ENCODE measurements at places on chromosomes 12 and 14. TPM values are rescaled to one million over a fixed set of nuclear protein-coding genes. Genes with fewer than 3 reads are reported as not detected.

DNA sequence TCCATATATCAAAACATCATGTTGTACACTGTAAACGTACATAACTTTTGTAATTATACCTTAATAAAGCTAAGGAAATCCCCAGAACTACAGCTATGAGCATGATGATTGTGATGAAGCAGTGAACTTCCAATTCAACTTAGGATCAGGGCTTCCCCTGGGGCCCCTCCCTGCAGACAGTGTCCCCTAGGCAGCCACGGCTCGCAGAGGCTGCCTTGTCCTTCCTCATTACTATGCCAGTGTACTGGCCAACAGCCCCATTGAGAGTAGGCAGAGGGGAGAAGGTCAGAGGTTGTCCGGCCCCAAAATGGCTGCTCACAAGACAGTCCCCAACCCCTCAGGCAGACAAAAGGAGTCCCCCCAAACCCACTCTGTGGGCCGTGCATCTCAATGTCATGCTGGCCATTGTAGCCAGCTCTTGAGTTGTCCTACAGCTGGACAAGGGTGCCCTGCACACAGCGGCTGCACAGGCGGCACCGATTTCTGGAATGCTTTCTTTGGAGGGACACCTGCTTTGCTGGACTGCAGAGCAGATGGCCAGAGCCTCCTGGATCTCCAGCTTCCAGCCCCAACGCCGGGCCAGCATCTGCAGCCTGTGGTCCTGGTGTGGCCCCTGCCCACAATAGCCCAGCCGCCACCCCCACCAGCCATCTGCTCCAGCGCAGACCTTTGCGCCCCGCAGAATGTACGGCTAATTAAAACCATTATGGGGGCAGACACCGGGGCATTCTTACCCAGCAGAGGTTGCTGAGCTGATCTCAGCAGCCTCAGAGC, 46.1 kb downstream of the NIN start:
- no peak for DNase-seq

Gene LRCOL1
- not detected for total RNA-seq

Gene AQP6
- total RNA-seq, result not detected

DNA sequence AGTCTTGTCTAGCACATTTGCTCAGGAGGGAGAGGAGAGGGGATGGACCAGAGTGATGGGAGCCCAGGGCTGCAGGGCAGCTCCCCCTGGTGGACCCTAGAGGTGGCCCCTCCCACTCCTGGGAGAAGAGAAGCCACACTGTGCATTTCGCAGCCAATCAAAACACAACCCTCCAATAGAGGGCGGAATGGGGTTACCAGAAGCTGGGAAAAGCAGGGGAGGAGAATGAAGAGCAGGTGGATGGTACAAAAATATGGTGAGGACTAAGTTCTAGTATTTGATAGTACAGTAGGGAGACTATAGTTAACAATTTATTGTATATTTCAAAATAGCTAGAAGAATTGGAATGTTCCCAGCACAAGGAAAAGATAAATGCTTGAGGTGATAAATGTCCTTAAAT, 23.6 kb downstream of the VASH1 start:
- DNase-seq, result no peak

DNA sequence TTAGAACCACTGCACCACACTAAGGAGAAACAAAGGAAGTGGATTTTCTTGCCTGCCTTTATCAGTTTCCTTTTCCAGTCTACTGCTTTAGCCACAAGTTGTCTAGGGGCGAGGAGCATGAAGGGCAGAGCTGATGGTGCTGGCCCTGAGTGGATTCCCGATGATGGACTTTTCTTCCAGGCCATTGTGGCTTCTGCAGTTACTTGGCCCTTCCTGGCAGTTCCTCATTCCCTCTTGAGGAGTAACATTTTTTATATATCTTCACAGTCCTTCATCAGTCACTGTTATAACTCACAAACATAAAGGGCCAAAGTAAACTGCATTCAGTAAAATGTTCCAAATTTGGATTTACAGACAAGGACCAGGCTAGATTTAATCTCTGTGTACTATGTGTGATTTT, 61.2 kb upstream of the SRSF5 start:
- DNase-seq, result no peak

Gene ART4
- total RNA-seq, result not detected

- DNase-seq, result no peak
Observed at GRCh38 chr14:57485635-57486034, 8.0 kb downstream of the CCDC198 start.

Gene LALBA
- total RNA-seq, result not detected

DNA sequence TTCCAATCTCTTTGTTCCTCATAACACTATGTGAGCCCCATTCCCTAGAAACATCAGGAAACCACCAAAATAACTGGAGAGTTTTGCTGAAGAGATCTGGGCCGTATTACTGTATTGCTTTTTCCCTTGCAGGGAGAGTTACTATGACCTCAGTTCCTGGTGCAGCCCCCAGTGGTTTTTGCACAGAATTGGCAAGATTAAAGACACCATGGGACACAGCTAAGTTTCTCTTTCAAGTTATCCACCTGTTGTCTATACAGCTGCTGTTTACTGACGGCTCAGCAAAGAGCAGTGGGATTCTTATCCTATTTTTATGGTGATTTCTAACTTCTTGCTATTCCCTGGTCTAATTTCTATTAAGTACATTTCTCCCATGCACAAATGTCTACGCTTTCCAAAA, 77.1 kb upstream of the SLC35F4 start:
- no peak for DNase-seq

GRCh38 chr12:32918890-32919801, 22.6 kb upstream of the PKP2 start:
- no peak for DNase-seq

- no peak for DNase-seq
Observed at GRCh38 chr14:77100961-77101360, 2.9 kb downstream of the CIPC start.

DNA sequence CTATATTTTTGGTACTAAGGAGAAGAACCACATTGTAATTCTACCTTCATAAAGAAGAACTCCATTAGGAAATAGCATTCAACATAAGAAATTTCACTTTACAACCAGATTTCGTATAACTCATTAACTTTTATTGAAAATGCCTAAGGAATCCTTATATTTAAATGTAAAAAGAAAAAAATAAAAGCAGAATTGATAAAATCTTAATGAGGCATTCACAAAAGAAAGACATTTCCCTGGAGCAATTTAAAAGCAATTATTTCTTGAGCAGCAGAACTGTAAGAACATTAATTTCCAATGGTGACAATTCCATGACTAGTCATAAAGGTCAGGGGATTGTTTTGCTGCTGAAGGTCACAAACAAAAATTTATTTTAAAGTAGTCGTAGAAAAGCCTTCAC, 1192.8 kb upstream of the TMEM132C start:
- DNase-seq, result no peak

DNA sequence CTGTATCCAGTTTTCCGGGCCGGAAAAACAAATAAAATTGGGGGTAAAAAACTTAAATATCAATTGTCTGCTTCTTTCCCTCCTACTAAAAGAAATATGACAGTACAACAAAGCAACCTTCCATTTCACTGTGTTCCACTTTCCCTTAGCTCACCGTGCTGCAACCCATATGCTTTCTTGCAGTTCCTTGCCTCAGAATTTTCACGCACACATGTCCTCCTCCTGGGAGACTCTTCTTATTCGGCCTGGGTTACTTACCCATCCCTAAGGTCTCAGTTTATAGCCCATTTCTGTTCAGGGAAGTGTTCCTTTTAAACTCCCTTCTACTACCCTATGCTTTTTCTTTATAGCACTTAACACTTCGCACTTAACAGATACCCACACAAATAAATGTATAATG, 4.5 kb upstream of the MAGOHB start:
- DNase-seq, result no peak

Gene OR4K14
- total RNA-seq, result not detected

DNA sequence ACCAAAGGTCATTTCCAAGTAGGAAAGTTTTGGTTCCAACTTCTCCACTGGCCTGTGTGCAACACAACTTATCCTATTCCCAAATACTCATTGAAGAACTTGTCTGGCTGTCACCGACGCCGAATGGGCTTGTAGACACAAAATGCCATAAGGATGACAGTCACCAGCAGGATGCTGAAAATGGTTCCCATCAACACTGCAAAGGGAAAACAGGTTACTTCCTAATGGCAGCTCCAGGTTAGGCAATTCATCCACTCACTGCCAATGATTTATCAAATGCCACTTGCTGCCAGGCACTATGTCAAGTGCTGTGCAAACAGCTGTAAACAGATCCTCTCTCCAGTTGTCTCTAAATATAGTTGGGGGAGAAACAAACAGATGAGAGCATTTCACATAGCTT, 6.1 kb downstream of the C12orf76 start:
- no peak for DNase-seq

DNA sequence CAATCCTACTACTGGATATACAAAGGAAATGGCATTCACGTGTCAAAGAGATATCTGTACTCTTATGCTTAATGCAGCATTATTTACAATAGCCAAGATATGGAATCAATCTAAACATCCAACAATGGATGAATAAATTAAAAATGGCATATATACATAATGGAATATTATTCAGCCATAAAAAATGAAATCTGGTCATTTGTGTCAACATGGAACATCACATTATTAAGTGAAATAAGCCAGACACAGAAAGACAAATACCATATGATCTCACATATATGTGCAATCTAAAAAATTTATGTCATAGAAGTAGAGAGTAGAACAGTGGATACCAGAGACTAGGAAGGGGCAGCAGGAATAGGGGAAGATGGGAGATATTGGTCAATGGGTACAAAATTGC, 228.8 kb upstream of the TBX3 start:
- no peak for DNase-seq

Gene ANKRD33
- not detected for total RNA-seq

GRCh38 chr14:54882521-54882920, 20.1 kb downstream of the GCH1 start:
- DNase-seq, result no peak

Gene RNFT2
- total RNA-seq, result 0.78 TPM

DNA sequence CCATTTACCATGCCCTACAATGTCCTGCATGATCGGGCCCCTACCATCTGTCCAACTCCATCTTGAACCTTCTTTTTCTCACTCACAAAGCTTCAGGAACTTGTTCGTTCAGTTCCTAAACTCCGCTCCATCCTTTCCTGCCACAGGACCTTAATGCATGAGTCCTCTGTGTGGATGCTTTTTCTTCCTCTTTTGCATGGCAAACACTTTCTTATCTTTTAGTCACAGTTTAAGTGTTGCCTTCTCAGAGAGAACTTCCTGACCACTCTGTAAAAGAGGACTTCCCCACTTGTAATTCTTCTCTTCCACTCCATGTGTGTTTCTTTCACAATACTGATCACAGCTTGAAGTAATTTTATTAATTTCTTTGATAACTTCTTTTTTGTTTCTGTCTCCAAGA, 54.4 kb upstream of the ETV6 start:
- no peak for DNase-seq

Gene PPFIBP1
- total RNA-seq, result 48.6 TPM

Gene PLCZ1
- total RNA-seq, result not detected

DNA sequence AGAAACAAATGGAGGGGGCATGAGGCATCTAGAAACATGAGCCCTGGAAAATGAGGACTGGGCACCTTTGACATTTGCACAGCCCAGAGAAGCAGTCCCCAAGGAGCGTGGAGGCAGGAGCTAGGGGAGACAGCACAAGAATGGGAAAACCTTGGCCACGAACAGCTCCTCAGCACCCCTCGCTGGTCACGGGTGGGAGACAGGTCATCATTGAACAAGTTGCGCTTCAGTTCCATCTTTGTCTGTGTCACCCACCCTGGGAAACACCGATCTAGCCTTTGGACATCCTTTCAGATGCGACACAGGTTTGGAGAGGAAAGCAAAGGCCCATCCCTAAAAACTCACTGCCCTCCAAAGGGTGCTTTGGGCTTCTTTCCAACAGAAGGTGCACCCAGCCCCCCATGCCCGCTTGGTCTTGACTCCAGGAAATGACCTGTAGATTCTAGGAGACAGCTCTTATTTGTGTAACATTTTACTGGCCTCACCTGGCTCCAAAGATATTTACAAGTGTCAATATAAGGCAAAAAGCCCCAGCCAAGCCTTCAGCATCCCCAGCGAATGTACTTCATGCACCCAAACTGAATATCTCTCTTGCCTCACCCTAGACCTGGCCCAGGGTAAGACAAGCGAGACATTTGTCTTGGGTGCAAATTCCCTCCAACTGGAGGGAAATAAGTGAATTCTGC, 28.8 kb upstream of the CLMN start:
- peak; percentile 40 for DNase-seq
